Foreskin melanocyte (primary cell): ENCODE measurements at places on chromosomes 5 and 9.
A peak's percentile ranks its signal among the peaks of the same experiment; 100 is the strongest.

DNA sequence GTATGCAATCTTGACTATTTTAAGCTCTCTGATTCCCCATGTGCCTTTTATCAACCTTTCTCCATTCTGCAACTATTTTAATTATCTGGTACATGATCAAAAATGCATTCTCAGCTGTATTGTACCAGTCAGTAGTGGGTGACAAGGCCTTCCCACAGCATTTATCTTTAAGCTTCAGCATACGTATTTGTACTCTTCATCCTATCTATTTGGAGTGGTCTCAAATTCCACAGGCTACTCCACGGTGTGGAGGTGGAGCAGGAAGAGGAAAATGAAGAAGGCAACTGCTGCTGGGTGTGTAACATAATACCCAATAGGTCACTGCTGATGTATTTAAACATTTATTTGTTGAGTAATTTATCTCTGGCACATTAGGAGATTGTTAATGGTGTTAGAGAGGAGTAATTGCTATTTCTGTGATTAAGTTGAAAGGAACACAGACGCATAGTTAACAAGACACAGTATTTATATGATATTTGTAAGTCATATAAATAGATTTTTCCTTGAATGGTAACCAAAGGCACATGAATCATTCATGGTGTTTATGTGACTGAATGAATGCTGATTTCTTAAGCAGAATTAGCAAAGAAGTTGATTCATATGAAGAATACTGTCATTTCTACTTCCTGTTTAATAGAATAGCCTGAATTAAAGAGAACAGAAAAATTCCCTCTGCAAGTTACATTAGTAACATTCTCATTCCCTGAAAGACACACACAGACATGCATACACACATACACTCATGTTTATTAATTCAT, 153.8 kb upstream of the NR3C1 start:
- DNase-seq: peak; percentile 38

- no peak for DNase-seq
Measured at GRCh38 chr5:139577689-139578290, 16.7 kb downstream of the UBE2D2 start.

DNA sequence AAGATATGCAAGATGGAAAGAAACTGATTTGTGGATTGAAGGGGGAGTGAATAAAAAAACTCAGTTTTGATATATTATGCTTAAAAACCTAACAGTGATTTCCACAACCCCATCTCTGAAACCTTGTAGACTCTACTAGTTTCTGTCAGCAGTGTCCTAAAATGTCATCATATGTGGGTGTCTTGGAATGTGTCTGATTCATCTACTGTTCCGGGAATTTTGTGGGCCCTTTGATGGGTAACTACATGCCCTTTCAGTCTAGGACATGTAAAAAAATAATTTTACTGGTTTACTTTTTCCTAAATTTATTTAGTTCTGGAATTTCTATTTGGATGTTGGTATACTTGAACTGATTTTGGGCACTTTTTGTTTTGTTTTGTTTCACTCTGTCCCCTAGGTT, 118.9 kb upstream of the NMUR2 start:
- DNase-seq: no peak

DNA sequence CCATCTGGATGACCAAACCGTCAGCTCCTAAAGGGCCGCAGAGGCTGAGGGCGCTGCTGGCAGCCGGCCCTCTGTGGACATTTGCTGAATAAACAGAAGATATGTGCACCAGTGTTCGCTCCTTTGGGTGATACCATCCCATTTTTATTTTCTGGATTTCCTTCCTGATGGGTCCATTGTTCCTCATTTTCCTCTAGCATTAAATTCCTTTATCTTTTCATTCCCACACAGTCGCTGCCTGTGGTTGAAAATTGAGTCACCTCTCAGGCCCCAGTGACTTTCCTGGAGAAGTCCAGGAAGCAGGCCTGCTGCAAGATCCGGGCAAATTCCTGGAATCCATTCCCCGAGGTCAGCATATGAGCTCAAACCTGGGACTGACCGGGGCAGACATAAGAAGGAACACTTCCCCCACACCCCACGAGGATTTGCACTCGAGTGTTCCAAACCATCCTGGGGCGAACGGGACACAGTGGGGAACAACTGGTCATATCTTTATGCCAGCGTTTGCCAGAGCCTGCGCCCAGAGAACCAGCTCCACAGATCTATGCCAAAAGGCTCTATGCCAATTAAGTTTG, 86.7 kb upstream of the PCA3 start:
- no peak for DNase-seq

DNA sequence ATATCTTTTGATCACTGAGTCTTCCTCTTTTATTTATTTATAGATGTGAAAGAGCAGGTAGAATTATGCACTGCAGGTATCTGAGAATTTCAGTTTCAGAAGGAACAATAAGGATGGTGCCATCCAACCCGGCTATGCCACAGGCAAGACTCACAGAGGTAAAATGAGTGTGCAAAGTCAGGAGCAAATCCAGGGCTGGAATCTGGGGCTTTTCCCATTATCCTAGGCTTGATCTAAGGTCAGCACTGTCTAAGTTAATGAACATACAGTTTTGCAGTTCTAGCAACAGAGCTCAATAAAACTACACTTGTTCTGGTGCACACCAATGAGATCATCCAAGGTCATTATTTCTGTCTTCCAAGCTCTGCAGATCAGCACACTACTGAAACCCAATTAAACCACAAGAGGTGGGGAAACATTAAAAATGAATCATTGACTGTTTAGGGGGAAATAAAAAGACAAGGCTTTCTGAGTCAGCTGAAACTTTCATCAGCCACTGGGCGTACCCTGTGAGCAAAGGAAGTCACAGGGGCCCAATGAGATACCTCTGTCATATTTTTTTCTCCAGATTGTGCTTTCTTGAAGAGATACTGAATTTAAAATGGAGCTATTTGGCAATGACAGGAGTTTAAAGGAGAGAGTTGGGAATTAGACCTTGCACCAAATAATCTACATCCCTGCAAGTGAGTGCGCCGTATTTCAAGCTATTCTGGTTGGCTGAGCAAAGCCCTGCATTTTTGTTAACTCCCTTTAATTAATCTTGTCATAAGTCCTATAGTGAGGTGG, 662.2 kb upstream of the ZNF608 start:
- peak; percentile 46 for DNase-seq

DNA sequence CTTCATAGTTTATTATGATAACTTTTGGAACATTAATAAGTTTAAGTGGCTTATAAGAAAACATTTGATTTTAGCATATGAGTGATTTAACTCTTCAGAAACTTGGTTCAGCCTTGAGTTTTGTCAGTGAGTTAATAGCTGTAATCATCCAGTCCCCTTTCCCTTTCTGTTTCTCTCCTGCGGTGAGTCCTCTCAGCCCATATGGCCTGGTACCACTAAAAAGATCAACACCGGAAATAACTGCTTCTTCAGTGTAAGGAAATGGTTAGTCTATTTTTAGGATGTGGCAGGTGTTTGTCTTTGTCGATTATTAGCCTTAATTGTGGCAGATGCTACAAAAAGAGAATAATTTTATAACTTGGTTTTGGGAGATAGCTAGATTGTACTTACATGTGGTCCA, 120.2 kb upstream of the GRHPR start:
- DNase-seq: no peak

DNA sequence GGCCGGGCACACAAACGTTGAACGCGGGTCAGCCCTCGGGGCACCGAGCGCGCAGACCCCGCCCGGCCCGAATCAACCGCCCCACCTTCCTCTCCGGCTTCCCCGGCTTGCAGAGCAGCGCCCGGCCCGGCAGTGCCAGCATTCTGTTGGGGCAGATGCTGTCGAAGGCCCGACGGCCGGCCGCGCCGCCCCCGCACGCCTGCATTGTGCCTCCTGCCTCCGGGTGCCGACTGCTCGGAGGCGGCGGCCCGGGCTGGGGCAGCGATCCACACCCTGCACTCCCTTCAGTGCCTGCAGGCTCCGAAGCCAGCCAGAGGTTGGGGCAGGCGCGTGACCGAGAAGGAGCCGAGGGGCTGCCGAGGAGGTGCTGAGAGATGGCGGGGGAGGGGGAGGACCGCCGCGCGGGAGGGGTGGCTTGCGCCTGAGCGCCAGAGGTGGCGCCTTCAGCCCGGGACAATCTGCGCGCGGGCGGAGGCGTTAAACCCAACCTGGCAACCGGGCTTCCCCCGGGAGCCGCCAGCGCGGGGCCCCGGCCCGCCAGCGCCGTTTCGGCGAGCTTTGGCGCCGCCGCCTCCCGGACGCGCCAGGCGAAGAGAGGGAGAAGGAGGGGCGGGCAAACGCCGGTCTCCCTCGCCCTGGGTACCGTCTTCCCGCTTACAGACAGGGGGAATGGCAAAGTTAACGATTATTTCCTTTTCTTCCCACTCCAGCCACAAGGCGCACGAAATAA, at the start of gene MCIDAS:
Gene MCIDAS, minus strand, starts transcription at position 382 of the 730 bp plus-strand sequence. Its CDS starts 177 bp downstream, at position 205.
- peak; percentile 10 for DNase-seq

- no peak for DNase-seq
Measured at GRCh38 chr9:27196383-27196782, 87.4 kb downstream of the TEK start.

GRCh38 chr5:173196133-173196952, 38.7 kb downstream of the NKX2-5 start:
- DNase-seq: no peak

GRCh38 chr5:20601678-20602100, 613.7 kb upstream of the CDH18 start:
- DNase-seq: no peak

DNA sequence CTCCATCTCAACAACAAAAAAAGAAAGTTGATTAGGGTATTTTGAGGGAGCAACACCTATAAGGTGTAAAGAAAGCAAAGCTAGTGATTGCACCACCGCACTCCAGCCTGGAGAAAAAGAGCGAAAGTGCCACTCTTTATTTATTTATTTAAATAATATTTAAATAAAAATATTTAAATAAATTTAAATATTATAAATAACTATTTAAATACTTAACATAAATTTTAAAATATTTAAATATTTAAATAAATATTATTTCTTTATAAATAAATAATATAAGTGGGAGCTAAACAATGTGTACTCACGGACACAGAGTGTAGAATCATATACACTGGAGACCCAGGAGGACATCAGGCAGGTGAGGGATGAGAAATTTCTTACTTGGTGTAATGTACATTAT, 64.4 kb upstream of the TRIO start:
- no peak for DNase-seq

GRCh38 chr5:170563824-170564567, 60.2 kb downstream of the KCNIP1 start:
- no peak for DNase-seq

DNA sequence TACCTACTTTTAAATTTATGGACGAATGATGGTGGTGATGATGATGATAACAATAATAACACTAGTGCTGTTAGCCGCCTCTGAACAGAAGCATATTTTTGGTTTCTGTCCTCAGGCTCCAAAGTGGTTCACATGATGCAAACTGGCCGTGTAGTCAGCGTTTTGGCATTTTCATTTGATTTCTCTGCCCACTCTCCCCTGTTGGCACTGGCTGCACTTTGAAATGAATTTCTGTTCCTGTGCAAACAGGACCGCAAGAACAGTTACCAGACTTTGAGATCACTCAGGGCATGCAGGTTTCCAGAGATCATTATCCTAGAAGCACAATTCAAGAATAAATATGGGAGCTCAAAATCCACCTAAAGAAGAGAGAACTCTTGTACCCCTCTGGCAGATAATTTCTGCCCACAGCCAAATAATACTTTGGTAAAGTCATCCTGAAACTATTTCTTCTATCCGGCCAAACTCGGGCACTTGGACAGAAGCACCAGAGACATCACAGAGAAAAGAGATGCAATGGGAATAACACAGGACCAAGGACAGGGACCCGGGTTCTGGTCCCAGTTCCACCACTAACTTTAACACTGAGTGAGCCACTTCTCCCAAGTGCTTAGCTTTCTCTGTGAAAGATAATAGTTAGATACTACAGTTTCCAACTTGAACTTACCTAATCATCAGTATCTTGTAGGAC, 201.7 kb upstream of the PTGER4 start:
- peak; percentile 88 for DNase-seq

DNA sequence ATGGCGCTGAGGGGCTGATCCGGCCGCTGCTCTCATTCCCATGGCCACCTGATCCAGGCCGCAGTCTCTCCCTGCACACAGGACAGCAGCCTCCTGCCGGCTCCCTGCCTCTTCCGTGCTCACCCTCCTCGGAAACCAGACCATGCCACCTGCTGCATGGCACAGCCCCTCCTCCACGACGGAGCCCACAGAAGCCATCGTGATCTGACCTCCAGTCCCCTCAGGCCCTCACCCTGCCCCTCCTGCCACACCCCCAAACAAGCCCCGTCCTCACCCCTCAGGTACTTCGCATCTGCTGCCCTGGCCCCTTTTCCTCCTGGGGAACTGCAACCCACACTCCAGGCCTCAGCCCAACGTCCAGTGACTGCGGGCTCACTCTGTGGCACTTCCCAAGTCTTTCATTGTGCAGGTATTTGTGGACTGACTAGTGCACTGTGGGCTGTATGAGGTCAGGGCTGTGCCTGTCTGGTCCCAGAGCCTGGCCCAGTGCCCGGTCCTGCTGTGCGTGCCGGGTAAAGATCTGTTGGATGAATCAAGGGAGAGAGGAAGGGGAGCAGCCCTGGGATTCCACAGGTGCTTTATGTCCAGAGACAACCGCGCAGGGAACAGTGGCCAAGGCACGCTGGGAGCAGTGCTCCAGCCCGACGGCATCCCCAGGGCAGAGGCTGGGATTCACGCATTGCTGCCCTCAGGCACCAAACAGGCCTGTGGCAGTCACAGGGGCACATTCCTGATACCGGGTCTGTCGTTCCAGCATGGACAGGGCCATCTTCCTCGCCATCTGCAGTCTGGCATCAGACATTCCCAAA, 86.1 kb downstream of the ADAMTS2 start:
- DNase-seq: no peak

DNA sequence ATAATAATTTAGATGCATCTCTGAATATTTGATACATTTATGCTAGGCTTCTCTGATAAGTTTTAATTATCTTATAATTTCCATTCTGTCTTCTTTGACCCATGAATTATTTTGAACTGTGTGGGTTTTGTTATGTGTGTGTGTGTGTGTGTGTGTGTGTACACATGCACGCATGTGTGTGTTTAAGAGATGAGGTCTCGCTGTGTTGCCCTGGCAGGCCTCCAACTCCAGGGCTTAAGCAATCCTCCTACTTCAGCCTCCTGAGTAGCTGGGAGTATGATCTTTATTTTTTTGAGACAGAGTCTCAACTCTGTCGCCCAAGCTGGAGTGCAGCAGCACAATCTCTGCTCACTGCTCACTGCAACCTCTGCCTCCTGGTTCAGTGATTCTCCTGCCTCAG, 75.4 kb downstream of the NDUFAF2 start:
- DNase-seq: no peak

DNA sequence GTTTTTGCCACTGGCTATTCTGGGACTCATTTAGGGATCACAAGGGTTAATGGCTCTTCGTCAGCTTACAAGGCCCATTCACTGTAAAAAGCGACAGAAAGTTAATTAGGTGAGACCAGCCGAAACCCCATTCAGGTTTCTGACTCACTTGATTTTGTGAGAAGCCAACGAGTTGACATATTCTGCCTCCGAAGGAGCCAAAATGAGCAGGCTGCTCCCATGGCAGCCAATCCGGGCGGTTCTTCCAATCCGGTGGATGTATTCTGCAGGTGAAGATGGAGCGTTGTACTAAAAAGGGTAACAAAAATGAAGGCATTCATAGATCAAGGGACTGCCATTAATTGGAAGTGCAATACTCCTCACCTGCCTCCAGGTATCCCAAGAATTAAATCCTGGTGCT, 39.7 kb downstream of the DDX31 start:
- DNase-seq: no peak

GRCh38 chr5:154038261-154038706, 426 bp downstream of the FAM114A2 start:
- DNase-seq: no peak

- no peak for DNase-seq
Measured at GRCh38 chr5:120007598-120007997, 378.2 kb downstream of the FAM170A start.
